ENCODE measurements at places on chromosomes 11 and 22.

- no peak for DNase-seq
Observed at GRCh38 chr22:43094085-43094484, 4.9 kb upstream of the TTLL1 start.

DNA sequence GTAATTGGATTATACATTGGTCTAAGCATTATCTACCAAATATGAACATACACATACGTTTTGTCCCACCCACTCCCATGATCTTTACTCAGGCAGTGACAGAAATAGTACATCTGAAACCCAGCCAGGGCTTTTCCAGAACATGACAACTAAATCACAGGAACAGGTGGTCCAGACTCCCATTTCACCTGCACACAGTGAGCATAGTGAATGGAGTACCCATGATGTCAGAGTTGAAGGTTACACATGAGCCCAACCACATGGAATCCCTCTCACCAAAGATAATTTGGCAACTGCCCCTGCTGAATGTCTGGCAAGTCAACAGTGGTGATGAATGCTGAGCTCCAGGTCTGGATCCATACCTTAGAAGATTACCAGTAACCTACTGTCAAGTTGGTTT lies 411.9 kb upstream of the LUZP2 start:
- no peak for DNase-seq

GRCh38 chr11:87255589-87255988 lies 217.9 kb downstream of the TMEM135 start:
- DNase-seq: no peak

DNA sequence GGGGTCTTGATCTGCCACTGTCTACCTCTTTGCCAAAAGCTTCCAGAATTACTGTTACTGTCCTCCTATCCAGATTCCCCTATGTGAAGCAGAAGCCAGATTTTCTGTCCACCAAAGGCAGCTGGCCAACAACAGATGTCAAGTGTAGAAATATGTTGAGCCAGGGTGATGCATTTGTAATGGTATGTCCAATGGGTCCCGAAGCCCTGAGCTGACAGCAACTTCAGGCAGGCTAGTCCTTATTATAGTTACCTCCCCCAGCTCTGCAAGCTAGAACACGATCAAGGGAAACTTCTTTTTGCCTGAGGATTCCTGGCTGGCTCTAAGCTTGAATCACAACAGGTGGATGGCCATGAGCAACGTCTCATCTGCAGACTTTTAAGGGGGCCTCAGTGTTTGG lies 10.2 kb downstream of the PAMR1 start:
- no peak for DNase-seq

- DNase-seq: no peak
Observed at GRCh38 chr11:105232021-105232420, 92.5 kb upstream of the CARD18 start.

GRCh38 chr11:119861160-119861559 lies 132.2 kb upstream of the NECTIN1 start:
- DNase-seq: no peak

- no peak for DNase-seq
Observed at GRCh38 chr22:34161431-34162123, 241.3 kb upstream of the LARGE1 start.

DNA sequence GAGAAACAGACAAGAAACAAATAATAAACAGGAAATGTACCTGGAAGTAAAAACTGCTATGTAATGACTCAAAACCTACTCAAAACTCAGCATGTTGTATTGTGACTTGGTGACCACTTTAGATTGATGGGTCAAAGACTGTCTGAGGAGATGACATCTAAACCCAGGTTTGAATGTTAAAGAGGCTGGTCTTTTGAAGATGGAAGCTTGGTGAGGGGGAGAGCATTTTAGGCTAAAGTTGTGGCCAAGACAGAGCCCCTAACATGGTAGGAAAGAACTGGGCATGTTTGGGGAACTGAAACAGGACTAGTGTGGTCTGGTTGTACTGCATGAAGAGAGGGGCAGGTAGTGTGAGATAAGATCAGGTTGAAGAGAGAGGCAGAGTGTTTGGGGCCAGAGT lies 85.3 kb upstream of the MYO18B start:
- no peak for DNase-seq

DNA sequence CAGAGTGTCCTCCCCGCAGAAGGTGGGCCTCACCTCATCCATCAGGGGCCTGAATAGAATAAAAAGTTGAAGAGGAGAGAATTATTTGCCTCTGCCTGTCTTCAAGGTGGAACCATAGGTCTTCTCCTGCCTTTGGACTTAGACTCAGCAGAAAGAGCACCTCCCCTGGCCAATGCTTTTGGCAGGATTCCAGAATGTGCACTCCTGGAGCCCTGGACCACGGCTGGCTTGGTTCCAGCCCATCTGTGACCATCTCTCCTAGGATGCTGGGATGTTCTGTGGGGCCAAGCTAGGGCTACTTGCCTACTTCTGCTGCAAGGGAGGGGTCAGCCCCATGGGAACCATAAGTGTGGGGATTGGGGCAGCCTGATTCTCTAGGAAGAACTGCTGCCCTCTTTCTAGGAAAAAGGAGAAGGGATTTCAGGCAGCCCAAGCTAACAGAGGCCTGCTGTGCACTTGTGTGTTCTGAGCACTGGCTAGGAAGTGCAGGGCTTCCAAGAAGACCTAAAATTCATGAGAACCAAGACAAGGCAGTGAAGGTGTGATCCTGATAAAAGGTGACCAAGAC lies 32.2 kb upstream of the SHANK2 start:
- no peak for DNase-seq

DNA sequence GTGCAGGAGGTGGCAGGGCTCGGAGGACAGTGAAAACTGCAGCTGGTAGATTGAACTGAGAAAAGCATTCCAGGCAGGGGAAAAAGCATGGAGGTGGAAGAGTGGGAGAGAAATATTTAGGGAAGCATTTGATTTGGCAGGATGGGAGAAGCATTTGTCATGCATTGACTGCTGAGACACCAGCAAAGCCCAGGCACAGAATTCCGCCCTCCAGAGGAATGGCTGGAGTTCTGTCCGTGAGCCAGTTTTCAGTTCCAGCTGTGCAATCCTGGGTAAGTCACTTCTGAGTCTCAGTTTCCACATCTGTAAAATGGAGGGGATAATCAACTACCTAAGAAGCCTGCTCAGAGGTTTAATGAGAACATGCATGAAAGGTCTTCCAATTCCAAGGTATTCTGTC lies 4.3 kb upstream of the TSKU start:
- no peak for DNase-seq

- no peak for DNase-seq
Observed at GRCh38 chr22:32395107-32395506, 16.9 kb downstream of the RTCB start.

DNA sequence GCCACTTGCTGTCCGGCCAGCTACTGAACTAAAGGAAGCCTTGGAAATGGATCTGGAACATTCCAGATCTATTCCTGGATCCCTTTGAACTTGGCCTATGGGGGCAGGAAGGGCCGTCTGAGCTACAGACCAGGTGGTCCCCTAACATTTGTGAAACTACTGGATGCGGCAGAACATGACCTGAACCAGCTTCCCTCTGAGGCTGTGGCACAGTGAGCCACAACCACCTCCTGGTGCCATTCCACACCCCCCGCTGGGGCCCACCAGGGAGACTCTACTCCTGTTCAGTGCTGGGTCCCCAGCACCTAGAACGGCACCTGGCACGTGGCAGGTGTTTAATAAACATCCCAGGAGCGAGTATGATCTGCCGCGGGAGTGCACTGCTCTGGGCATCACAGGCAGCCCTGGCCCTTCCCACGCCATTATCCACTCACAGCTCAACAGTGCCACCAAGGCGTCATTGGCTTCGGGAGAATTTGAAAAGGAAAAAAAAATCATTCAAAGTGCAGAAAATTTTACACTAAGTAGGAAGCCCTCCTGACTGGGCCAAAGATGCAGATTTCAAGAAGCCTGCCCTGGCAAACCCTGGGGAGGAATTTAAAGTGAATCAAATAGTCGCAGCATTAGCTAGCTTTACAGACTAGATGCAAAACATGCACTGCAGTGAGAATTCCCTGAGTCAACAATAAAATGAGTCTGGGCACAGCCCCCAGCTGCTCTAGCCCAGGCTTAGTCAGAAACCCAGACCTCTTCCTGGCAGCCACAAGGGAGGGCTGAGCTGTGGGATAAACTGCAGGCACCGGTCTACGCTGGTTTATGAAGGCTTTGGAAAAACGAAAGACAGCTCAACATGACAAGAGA lies 14.3 kb upstream of the EFCAB6 start:
- peak; percentile 47 for DNase-seq

DNA sequence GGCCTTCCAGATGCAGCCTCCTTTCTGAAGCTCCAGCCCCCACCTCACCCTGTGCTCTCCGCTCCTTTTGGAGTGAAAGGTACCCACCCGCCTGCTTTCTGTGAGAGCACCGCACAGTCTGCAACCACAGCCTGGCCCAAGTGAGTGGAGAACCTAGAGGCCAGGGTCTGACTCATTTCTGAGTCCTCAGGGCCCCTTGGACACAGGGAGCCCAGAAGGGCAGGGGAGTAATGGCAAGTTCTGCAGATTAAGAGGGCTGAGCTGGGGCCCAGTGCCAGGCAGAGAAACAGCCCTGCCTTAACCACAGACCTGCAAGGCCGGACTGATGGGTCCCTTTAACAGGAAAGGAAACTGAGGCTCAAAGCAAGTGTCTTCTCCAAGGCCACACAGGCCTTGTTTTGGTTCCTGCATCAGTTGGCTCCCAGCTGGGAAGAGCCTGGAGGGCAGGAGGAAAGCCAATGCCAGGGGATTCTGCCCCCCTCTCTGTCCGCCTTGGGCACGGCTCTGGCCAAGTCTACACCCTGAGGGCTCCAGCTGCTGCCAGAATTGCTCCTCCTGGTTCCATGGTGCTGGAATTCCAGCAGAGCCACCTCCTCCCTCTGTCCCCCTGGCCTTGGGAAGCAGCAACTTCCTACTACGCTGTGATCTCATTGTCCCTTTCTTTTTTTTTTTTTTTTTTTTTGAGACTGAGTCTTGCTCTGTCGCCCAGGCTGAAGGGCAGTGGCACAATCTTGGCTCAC lies 55.1 kb downstream of the CYTH4 start:
- no peak for DNase-seq

- no peak for DNase-seq
Observed at GRCh38 chr22:35126993-35127392, 61.0 kb downstream of the ISX start.

GRCh38 chr22:37053310-37054055 lies 1.9 kb downstream of the KCTD17 start:
- DNase-seq: no peak

- no peak for DNase-seq
Observed at GRCh38 chr22:29892315-29893156, 9.6 kb downstream of the MTMR3 start.

DNA sequence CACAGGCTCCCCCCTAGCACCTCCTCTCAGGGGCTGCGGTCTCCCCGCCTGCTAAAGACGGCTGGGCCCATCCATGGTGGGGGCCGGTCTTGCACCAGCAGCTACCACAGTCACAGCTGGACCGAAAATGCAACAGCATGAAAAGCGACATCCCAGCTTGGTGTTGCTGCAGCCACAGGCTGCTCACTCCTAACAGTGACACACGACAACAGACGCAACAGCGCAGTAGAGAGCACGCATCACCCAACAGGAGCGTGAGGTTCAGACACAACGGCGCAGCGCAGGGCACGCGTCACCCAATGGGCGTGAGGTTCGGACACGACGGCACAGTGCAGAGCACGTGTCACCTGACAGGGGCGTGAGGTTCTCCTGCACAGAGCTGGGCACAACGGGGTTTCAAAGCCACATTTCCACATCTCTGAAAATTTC lies 24.1 kb downstream of the TOLLIP start:
- no peak for DNase-seq

- DNase-seq: peak; percentile 79
Observed at GRCh38 chr11:65857500-65857852, 504 bp downstream of the CFL1 start.

DNA sequence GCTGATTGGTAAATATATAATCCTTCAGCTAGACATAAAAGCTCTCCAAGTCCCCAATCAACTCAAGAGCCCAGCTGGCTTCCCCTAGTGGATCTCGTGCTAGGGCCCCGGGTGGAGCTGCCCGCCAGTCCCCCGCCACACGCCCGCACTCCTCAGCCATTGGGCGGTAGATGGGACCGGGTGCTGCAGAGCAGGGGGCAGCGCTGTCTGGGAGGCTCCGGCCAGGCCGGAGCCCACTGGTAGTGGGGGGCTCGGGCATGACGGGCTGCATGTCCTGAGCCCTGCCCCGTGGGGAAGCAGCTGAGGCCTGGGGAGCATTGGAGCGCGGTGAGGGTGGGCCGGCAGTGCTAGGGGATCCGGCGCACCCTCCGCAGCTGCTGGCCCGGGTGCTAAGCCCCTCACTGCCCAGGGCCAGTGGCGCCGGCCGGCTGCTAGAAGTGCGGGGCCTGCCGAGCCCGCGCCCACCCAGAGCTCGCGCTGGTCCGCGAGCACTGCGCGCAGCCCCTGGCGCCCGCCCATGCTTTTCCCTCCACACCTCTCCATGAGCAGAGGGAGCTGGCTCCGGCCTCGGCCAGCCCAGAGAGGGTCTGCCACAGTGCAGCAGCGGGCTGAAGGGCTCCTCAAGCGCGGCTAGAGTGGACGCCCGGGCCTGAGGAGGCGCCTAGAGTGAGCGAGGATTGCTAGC lies 1680.6 kb upstream of the RAG2 start:
- no peak for DNase-seq

GRCh38 chr11:78548911-78549590 lies 25.6 kb downstream of the NARS2 start:
- no peak for DNase-seq

DNA sequence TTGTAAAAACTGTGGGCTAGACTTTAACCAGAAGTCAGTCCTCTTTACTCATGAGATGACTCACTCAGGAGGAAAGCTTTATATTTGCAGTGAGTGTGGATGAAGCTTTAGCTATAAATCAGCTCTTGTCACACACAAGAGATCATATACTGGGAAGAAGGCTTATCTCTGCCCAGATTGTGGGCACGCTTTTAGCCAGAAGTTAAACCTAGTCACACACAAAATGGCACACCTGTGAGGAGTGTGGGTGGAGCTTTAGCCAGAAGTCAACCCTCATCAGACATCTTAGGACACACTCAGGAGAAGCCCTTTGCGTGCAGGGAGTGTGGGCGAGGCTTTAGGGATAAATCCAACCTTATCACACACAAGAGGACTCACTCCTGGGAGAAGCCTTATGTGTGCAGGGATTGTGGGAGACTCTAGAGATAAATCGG lies 706.9 kb upstream of the LUZP2 start:
- no peak for DNase-seq

All from ovary (tissue), 10 donors.